NCI-H524 treated with DMSO at 0.1 percent for 48 hours (cell line): ENCODE measurements at places on chromosomes 1 and 21.

DNA sequence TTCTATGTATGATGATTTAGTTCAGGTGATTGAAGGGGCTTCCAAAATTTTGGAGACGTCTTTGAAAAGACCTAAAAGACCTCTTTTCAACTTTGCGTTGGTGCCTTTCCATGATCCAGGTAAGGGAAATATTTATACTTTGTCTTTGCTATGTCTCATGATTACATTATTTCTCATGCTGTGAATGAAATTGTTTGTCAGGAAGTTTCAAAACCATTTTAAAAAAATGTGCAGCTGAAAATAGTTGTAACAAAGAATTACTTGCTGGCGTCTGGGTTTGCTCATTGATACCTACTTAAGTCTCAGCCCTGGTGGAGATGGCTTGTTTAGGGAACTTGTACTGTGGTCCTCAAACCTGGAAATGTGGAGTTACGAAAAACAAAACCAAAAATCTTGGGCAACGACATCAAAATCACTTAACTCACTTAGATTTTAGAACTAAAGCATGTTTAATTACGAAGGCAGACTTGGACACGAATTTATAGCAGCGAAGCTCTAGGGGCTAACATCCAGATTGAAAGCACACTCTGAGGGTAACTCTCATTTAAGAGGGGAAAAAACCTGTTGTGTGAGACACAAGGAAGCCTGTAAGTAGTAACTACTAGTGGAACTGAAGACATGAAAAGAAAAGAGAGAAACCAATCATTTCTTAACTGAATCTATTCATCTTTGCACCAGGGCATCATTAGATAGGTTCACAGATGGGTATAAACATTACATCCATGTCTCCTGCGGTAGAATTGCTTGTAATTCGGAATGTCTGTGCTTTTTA, 924 bp downstream of the HMCN1 start:
- no peak for DNase-seq

- DNase-seq, result no peak
Measured at GRCh38 chr1:155324717-155325602, 4.3 kb downstream of the RUSC1 start.

- DNase-seq, result no peak
Measured at GRCh38 chr1:12597792-12598191, 20.2 kb downstream of the DHRS3 start.

- no peak for DNase-seq
Measured at GRCh38 chr1:2415801-2416208, 3.4 kb upstream of the PEX10 start.

GRCh38 chr1:207753611-207754010, 1.8 kb downstream of the CD46 start:
- DNase-seq, result no peak

GRCh38 chr1:157419845-157420542, 132.3 kb downstream of the FCRL5 start:
- no peak for DNase-seq

DNA sequence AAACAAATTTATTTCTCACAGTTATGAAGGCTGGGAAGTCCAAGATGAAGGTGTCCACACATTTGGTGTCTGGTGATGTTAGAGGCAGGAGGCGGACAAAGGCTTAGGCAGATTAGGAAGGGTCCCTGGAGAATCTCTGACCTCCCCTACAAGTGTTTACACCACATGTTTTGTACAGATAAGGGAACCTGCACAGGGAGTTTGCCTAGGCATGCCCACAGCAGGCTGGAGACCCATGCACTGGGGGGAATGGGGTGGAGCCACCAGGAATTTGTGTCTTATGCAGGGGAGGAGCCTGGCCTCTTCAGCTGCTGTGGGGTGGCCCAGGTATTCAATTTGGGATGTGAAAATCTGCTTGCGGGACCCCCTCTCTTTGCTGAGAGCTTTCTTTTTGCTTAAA, 131.3 kb downstream of the PATJ start:
- DNase-seq, result no peak
